ENCODE measurements at places on chromosomes 7 and 10. TPM values are rescaled to one million over a fixed set of nuclear protein-coding genes. Genes with fewer than 3 reads are reported as not detected.

GRCh38 chr10:128924918-128925317, 542.1 kb upstream of the MGMT start:
- no peak overlapping the region for H3K27ac ChIP-seq
- H3K27me3 ChIP-seq, result no peaks in the 10 kb centered on the region
- no peaks in the 10 kb centered on the region for H3K36me3 ChIP-seq
- no peak for DNase-seq
- no peak overlapping the region for H3K4me3 ChIP-seq

DNA sequence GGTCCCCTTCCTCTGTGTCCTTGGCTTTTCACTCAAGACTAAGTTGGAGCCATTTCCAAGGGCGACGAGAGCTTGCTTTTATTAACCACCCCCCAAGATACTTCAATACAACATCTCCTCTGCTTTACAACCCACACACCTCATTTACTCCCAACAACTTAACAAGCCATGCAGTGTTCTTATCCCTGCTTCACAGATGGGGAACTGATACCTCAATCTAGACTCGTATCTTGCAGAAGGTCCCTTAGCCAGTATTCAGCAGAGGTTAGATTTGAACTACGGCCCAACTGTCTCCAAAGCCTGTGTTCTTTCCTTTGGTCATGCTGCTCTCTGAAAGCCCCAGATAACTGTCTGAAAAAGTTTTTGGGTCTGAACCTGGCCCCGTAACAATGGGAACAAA, 444.8 kb downstream of the GRID1 start:
- H3K27me3 ChIP-seq, result no peaks in the 10 kb centered on the region
- no peaks in the 10 kb centered on the region for H3K4me1 ChIP-seq
- DNase-seq, result no peak
- no peak overlapping the region for H3K4me3 ChIP-seq
- H3K36me3 ChIP-seq, result no peaks in the 10 kb centered on the region

Gene RPEL1
- 0.16 TPM for total RNA-seq

DNA sequence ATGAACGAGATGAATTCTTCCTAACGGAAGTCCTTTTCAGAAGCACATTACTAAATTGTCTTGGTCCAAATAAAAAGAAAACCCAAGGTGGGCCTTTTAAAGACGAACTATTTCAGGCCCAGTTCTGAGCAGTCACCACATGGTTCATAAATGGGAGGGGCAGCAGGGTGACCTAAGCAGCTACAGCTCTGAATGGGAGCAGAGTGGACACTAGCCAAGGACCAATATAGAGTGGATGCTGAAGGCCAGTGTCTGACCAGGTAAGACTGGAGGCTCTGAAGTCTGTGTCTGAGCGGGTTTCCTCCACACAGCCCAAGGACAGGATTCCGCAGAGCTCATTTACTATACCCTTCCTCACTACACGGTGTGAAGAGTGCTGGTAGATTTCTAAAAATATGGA, 159.1 kb downstream of the TMEM26 start:
- no peak overlapping the region for H3K27ac ChIP-seq
- no peaks in the 10 kb centered on the region for H3K4me1 ChIP-seq
- peaks cover 6% of the 10 kb centered on the region for H3K36me3 ChIP-seq
- no peak overlapping the region for H3K4me3 ChIP-seq
- DNase-seq, result no peak

- H3K27me3 ChIP-seq, result no peaks in the 10 kb centered on the region
- no peak overlapping the region for H3K4me3 ChIP-seq
- peaks cover 7% of the 10 kb centered on the region for H3K36me3 ChIP-seq
- no peak overlapping the region for H3K27ac ChIP-seq
Observed at GRCh38 chr10:24617771-24618396, 105.8 kb downstream of the ARHGAP21 start.

DNA sequence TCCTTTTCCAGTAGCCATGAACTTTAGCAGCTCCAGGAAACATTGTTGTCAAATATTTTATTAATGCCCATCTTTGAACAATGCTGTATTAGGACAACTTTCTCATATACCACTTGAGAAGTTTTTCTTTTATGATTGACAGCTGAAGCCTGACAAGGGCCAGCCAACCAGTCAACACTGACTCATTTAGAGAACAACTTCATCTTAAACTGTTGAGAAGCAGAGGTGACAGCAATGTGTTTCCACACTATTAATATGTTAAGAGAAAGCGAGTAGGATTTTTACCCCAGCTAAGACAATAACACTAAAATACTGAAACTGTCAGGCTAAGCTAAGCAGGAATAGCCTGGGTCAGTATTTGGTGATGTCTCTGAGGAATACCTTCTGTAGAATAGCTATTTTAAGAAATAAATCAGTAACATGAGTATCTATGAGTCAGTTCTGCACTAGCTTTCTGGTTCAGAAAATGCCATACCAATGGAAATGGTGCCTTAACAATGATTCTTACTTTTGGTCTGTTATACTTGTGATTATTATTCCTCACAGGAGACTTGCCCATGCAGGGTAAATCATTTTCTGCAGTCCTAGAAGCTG, 168.8 kb upstream of the POT1 start:
- H3K4me3 ChIP-seq, result no peak overlapping the region
- DNase-seq, result no peak
- no peaks in the 10 kb centered on the region for H3K4me1 ChIP-seq
- no peak overlapping the region for H3K27ac ChIP-seq

GRCh38 chr7:75861636-75862035, 17.2 kb upstream of the RHBDD2 start:
- no peak for DNase-seq
- H3K4me3 ChIP-seq, result no peak overlapping the region
- H3K27ac ChIP-seq, result no peak overlapping the region
- H3K36me3 ChIP-seq, result no peaks in the 10 kb centered on the region
- no peaks in the 10 kb centered on the region for H3K4me1 ChIP-seq

GRCh38 chr10:110344622-110345021, 39.9 kb upstream of the SMNDC1 start:
- no peak overlapping the region for H3K27ac ChIP-seq
- no peak overlapping the region for H3K4me3 ChIP-seq
- no peaks in the 10 kb centered on the region for H3K36me3 ChIP-seq

DNA sequence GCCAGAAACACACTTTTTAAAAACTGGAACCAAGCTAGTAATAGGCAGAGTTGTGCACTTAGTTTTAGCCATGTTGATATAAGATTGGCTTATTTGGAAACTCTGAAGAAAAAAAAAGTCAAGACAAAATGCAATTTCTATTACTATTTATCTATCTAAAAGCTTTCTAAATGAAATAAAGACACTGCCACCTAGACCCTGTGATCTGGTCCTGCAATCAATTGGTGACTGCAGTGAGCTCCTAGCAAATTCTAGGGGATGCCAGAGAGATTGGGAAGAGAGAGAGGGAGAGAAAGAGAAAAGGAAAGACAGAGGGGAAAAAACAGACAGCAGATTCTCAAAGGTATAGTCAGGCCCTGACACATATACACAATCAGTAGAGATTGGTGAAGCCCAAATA, 25.3 kb downstream of the SORCS1 start:
- no peak overlapping the region for H3K27ac ChIP-seq
- no peak for DNase-seq
- H3K27me3 ChIP-seq, result no peaks in the 10 kb centered on the region

- H3K27me3 ChIP-seq, result peaks cover 2% of the 10 kb centered on the region
- no peak overlapping the region for H3K4me3 ChIP-seq
- peaks cover 26% of the 10 kb centered on the region for H3K4me1 ChIP-seq
- H3K36me3 ChIP-seq, result no peaks in the 10 kb centered on the region
- no peak for DNase-seq
Observed at GRCh38 chr7:66211429-66211828, 6.3 kb downstream of the TPST1 start.

DNA sequence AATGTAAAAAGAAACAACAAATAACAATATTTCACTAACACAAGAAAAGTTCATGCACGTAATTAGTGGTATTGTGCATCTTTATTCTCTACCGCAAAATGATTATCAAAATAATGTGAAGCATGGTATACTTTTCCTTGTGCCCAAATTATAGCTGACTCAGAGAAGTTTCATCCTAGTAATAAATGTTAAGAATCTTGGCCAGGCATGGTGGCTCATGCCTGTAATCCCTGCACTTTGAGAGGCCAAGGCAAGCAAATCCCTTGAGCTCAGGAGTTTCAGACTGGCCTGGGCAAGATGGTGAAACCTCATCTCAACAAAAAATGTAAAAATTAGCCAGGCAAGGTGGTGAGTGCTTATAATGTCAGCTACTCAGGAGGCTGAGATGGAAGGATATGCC, 105.0 kb downstream of the KMT2C start:
- H3K27me3 ChIP-seq, result no peaks in the 10 kb centered on the region
- H3K27ac ChIP-seq, result no peak overlapping the region
- H3K36me3 ChIP-seq, result peaks cover 15% of the 10 kb centered on the region
- DNase-seq, result no peak
- H3K4me1 ChIP-seq, result peaks cover 7% of the 10 kb centered on the region
- no peak overlapping the region for H3K4me3 ChIP-seq

DNA sequence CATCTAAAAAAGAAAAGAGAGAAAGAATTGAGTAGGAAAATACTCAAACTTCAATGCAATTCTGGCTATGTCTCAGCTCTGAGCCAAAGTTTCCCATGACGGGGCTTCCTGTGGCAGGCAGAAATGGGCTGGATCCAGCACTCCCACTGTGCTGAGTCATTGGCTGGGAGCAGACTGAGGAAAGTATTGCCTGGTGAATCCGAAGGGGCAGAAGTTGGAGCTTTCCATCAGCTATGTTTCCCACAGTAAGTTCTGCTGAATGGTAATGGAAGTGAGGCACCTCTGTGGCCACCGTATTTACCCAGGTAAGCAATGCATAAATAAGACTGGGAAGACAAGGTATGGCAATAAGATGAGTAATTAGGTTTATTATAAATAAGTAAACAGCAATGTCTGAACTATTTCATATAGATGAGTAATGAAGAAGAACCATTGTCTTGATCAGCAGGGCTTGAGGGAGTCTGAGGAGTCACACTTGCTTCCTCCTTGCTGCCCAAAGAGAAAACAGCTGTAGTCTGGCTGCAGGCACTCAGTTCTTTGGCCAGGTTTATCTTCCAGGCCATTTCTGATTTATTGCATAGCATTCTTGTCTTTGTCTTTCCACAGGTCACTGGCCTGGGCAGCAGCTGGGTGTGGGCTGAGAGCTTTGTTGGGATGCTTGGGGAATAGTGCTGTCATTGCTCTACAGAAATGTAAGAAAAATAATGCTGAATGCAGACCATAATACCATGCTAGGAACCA, 255.3 kb downstream of the DNAJB9 start:
- H3K27ac ChIP-seq, result no peak overlapping the region
- H3K4me1 ChIP-seq, result no peaks in the 10 kb centered on the region
- H3K36me3 ChIP-seq, result no peaks in the 10 kb centered on the region
- no peaks in the 10 kb centered on the region for H3K27me3 ChIP-seq

- H3K4me1 ChIP-seq, result peaks cover 45% of the 10 kb centered on the region
- H3K4me3 ChIP-seq, result no peak overlapping the region
- no peak for DNase-seq
Observed at GRCh38 chr10:102718220-102718619, 3.8 kb downstream of the SFXN2 start.

Gene EIF3B
- 174 TPM for total RNA-seq

Gene PLEKHS1
- not detected for total RNA-seq

- H3K27ac ChIP-seq, result peak overlapping the region; percentile 78
- peak overlapping the region; percentile 22 for H3K4me3 ChIP-seq
- peaks cover 67% of the 10 kb centered on the region for H3K4me1 ChIP-seq
- DNase-seq, result peak; percentile 68
- no peaks in the 10 kb centered on the region for H3K27me3 ChIP-seq
Observed at GRCh38 chr10:119270762-119271366, 63.5 kb downstream of the GRK5 start.

- no peak for DNase-seq
- no peaks in the 10 kb centered on the region for H3K36me3 ChIP-seq
- peaks cover 8% of the 10 kb centered on the region for H3K27me3 ChIP-seq
- no peak overlapping the region for H3K27ac ChIP-seq
- no peak overlapping the region for H3K4me3 ChIP-seq
- H3K4me1 ChIP-seq, result no peaks in the 10 kb centered on the region
Observed at GRCh38 chr7:106305732-106306131, 20.9 kb upstream of the NAMPT start.

Gene ELFN1
- not detected for total RNA-seq

Gene GALNT17
- not detected for total RNA-seq

DNA sequence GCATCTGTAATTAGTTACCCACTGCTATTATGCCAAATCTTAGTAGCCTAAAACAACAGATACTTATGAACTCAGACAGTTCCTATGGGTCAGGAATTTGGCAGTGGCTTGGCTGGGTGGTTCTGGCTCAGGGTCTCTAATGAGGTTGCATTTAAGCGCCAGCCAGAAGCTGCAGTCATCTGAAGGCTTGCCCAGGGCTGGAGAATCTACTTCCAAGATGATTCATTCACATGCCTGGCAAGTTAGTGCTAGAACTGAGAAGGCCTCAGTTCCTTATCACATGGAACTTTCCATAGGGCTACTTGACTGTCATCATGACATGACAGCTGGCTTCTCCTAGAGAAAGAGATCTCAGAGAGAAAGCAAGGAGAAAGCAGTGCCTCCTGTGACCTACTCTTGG, 121.3 kb downstream of the AVL9 start:
- H3K36me3 ChIP-seq, result no peaks in the 10 kb centered on the region
- H3K4me3 ChIP-seq, result no peak overlapping the region
- DNase-seq, result no peak
- no peaks in the 10 kb centered on the region for H3K4me1 ChIP-seq

Gene CEP55
- 81.1 TPM for total RNA-seq

GRCh38 chr7:23918856-23919255, 208.8 kb downstream of the STK31 start:
- H3K4me1 ChIP-seq, result no peaks in the 10 kb centered on the region
- peaks cover 8% of the 10 kb centered on the region for H3K27me3 ChIP-seq
- no peaks in the 10 kb centered on the region for H3K36me3 ChIP-seq
- H3K4me3 ChIP-seq, result no peak overlapping the region
- no peak overlapping the region for H3K27ac ChIP-seq
- no peak for DNase-seq

Gene PIK3CG
- 55.6 TPM for total RNA-seq

DNA sequence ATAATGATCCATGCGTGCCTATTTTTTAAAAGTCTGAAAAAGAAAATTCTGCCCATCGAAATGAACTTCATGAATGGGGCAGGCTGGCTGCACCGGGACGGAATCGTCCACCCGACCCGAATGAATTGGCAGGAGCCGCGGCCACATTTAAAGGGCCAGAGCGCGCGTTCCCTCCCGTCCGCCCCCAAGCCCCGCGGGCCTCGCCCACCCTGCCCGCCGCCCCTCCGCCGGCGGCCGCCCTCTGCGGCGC, 319 bp upstream of the GATA3 start:
- peaks cover 39% of the 10 kb centered on the region for H3K36me3 ChIP-seq
- peak overlapping the region; percentile 88 for H3K27ac ChIP-seq
- H3K4me1 ChIP-seq, result peaks cover 39% of the 10 kb centered on the region

GRCh38 chr10:21039721-21040120, 142.6 kb upstream of the NEBL start:
- no peaks in the 10 kb centered on the region for H3K4me1 ChIP-seq
- H3K27ac ChIP-seq, result no peak overlapping the region
- no peak overlapping the region for H3K4me3 ChIP-seq
- no peaks in the 10 kb centered on the region for H3K36me3 ChIP-seq
- H3K27me3 ChIP-seq, result no peaks in the 10 kb centered on the region

- peak overlapping the region; percentile 73 for H3K27ac ChIP-seq
- H3K27me3 ChIP-seq, result peaks cover 3% of the 10 kb centered on the region
- peaks cover 15% of the 10 kb centered on the region for H3K36me3 ChIP-seq
Observed at GRCh38 chr10:73414230-73414945, 530 bp upstream of the ANXA7 start.
